ENCODE measurements at places on chromosomes 2 and 18.

DNA sequence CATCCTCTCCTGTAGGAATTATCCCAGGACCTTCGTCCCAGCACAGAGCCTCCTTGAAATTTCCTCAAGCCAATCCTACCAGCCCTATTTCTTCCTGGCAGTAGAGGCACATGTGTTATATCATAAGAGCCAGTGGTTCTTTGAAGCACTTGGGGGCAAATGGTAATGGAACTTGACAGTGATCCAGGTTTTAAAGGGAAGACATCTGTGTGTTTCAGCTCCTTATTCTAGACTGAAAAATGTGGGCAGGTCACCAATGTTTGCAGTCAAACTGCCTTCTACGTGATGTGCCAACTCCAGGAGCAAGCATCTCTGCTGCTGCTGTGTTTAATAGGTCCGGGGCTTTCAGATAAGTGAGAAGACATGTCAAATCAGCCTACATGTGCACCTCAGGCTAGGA lies 157.1 kb downstream of the GALNT14 start:
- peak overlapping the region; percentile 66 for H3K27ac ChIP-seq

- no peak overlapping the region for H3K4me3 ChIP-seq
- no peaks in the 10 kb centered on the region for H3K36me3 ChIP-seq
- no peak overlapping the region for H3K27ac ChIP-seq
- no peaks in the 10 kb centered on the region for H3K27me3 ChIP-seq
- H3K4me1 ChIP-seq: peaks cover 31% of the 10 kb centered on the region
- no peak for DNase-seq
Observed at GRCh38 chr2:30487603-30488002, 40.6 kb downstream of the LCLAT1 start.

DNA sequence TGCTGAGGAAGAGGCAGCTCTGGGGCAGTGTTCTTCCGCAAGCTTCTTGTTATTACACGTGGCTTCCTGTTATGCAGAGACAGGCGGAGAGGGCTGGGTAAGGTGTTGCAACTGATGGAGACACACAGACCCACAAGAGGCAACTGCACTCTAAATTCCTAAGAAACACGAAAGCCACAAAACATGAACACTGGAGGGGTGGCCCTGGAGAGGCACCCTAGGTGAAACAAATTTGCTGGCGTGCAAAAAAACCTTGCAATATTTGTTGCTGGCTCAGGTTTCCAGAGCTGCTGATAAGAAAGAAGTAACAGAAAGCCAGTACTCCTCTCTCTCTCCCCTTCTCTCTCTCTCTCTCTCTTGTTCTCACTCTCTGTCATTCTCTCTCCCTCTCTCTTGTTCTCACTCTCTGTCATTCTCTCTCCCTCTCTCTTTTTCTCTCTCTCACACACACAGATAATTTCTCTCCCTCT lies 31.8 kb downstream of the ARHGAP25 start:
- H3K4me3 ChIP-seq: no peak overlapping the region
- no peaks in the 10 kb centered on the region for H3K36me3 ChIP-seq
- H3K27me3 ChIP-seq: no peaks in the 10 kb centered on the region

- H3K27me3 ChIP-seq: no peaks in the 10 kb centered on the region
- no peak for DNase-seq
- H3K27ac ChIP-seq: no peak overlapping the region
- no peaks in the 10 kb centered on the region for H3K36me3 ChIP-seq
- H3K4me3 ChIP-seq: no peak overlapping the region
- no peaks in the 10 kb centered on the region for H3K4me1 ChIP-seq
Observed at GRCh38 chr2:144120487-144120886, 399.4 kb downstream of the ZEB2 start.

DNA sequence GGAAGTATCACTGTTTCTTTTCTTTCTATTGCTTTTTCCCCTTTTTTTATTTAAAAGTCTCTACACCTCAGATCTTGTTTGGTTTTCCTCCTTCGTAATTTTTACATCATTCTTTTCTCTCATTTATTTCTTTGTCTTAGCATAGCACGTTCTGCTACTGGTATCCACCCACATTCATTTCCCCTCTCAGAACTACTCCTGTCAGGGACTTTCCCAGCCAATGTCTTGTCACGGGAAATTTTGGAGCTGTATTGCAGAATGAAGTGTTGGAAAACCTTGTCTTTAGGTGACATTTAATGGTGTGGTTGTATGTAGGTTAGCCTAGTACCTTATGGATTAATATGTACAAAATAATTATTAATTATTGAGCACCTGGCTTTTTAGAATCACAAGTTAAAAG lies 34.0 kb downstream of the TTLL4 start:
- DNase-seq: no peak
- peaks cover 16% of the 10 kb centered on the region for H3K36me3 ChIP-seq
- H3K27ac ChIP-seq: no peak overlapping the region
- no peaks in the 10 kb centered on the region for H3K4me1 ChIP-seq
- no peak overlapping the region for H3K4me3 ChIP-seq

All from thoracic aorta (tissue), 2 donors.